ENCODE measurements at places on chromosomes 3 and 15. TPM values are rescaled to one million over a fixed set of nuclear protein-coding genes. Genes with fewer than 3 reads are reported as not detected.

- DNase-seq = no peak
- peaks cover 7% of the 10 kb centered on the region for H3K4me1 ChIP-seq
- H3K27ac ChIP-seq = no peak overlapping the region
- H3K36me3 ChIP-seq = no peaks in the 10 kb centered on the region
- H3K4me3 ChIP-seq = no peak overlapping the region
- no peaks in the 10 kb centered on the region for H3K27me3 ChIP-seq
Observed at GRCh38 chr15:44441095-44441501, 13.7 kb downstream of the CTDSPL2 start.

GRCh38 chr3:170258105-170258487 lies 35.9 kb downstream of the PRKCI start:
- no peaks in the 10 kb centered on the region for H3K36me3 ChIP-seq
- no peak overlapping the region for H3K4me3 ChIP-seq
- no peak for DNase-seq
- peak overlapping the region; percentile 57 for H3K27ac ChIP-seq
- H3K4me1 ChIP-seq = peaks cover 6% of the 10 kb centered on the region

- H3K27me3 ChIP-seq = no peaks in the 10 kb centered on the region
- peaks cover 42% of the 10 kb centered on the region for H3K4me1 ChIP-seq
- no peak overlapping the region for H3K4me3 ChIP-seq
Observed at GRCh38 chr15:85692873-85693272, 101.9 kb downstream of the KLHL25 start.

DNA sequence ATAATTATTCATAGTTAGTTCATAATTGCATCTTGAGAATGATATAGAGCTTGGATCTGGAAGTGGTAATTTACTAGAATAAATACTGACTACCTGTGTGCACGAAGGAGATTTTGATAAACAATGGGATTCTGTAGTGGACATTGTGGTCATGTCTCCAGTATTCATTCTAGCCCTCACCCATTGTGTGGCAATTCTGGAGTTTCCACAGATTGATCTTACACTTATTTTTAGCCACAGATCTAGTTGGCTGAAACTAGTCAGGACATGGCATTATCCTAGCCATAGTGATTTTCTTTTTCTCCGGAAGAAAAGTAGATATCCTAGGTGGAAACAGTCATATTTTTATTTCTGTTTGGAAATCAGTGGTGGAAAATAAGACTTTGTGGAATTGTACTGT lies 833.1 kb downstream of the NAALADL2 start:
- no peaks in the 10 kb centered on the region for H3K36me3 ChIP-seq
- no peaks in the 10 kb centered on the region for H3K27me3 ChIP-seq
- no peaks in the 10 kb centered on the region for H3K4me1 ChIP-seq
- no peak for DNase-seq
- H3K4me3 ChIP-seq = no peak overlapping the region
- no peak overlapping the region for H3K27ac ChIP-seq

GRCh38 chr15:37015035-37015434 lies 85.3 kb downstream of the MEIS2 start:
- H3K27ac ChIP-seq = no peak overlapping the region
- no peaks in the 10 kb centered on the region for H3K36me3 ChIP-seq
- no peaks in the 10 kb centered on the region for H3K27me3 ChIP-seq
- DNase-seq = no peak
- no peaks in the 10 kb centered on the region for H3K4me1 ChIP-seq
- H3K4me3 ChIP-seq = no peak overlapping the region

CHRD gene
- 3.5 TPM for total RNA-seq

- no peak overlapping the region for H3K27ac ChIP-seq
- no peaks in the 10 kb centered on the region for H3K36me3 ChIP-seq
- no peak for DNase-seq
- H3K4me3 ChIP-seq = no peak overlapping the region
- H3K27me3 ChIP-seq = no peaks in the 10 kb centered on the region
Observed at GRCh38 chr3:4718179-4718736, 225.1 kb downstream of the ITPR1 start.

MAGEL2 gene
- total RNA-seq = 3.5 TPM

GRCh38 chr3:59717679-59718205 lies 667.9 kb upstream of the CFAP20DC start:
- no peaks in the 10 kb centered on the region for H3K36me3 ChIP-seq
- no peaks in the 10 kb centered on the region for H3K27me3 ChIP-seq
- no peak overlapping the region for H3K27ac ChIP-seq

HESX1 gene
- total RNA-seq = 9.1 TPM

DPPA2 gene
- 6.6 TPM for total RNA-seq

GRCh38 chr3:46900007-46900292 lies 22.4 kb downstream of the PTH1R start:
- DNase-seq = no peak
- H3K36me3 ChIP-seq = no peaks in the 10 kb centered on the region
- no peaks in the 10 kb centered on the region for H3K27me3 ChIP-seq
- no peak overlapping the region for H3K4me3 ChIP-seq
- H3K4me1 ChIP-seq = peaks cover 10% of the 10 kb centered on the region

MESP2 gene
- 2.9 TPM for total RNA-seq
